Amniotic stem cell (primary cell): ENCODE measurements at places on chromosomes 7 and 10.

DNA sequence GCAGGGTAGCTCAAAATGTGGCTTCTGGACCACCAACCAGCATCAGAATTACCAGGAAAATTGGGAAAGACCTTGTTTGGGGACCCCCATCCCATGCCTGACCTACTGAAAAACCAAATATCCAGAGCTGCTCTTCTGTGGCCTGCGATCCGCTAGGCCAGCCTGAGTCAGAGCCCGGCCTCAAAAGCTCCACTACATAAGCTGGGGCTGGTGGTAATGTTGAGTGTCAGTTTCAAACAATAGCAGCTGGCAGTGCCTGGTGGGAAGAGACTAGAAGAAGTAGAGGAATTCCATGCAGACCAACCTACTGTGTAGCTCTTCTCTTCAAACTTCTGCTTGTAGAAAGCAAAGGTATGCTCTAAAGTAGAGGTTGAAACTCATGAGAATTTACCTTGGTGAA lies 52.0 kb downstream of the KLRG2 start:
- no peak for DNase-seq

- no peak for DNase-seq
These were observed 1.6 kb downstream of the WEE2 start for GRCh38 chr7:141709749-141710148.

GRCh38 chr7:39951226-39952194 lies 1.5 kb downstream of the CDK13 start:
- no peak for DNase-seq

DNA sequence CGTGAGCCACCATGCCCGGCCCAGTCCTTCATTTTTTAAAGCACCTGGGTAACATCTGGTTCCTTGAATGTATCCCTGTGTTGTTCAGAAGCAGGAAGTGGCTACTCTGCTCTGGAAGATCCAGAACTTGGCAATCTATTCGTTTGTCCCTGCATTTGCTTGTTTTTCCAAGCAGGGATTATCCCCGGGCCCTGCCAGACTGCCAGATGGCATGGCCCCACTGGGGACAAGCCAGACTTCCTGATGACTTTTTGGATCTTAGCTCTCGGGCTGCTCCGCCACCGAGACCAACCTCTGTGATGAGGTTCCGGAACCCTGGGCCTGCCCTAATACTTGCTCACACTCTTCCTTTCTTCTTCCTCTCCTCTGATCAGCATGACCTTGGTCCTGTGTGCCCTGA lies 496.7 kb downstream of the TYW1 start:
- no peak for DNase-seq

DNA sequence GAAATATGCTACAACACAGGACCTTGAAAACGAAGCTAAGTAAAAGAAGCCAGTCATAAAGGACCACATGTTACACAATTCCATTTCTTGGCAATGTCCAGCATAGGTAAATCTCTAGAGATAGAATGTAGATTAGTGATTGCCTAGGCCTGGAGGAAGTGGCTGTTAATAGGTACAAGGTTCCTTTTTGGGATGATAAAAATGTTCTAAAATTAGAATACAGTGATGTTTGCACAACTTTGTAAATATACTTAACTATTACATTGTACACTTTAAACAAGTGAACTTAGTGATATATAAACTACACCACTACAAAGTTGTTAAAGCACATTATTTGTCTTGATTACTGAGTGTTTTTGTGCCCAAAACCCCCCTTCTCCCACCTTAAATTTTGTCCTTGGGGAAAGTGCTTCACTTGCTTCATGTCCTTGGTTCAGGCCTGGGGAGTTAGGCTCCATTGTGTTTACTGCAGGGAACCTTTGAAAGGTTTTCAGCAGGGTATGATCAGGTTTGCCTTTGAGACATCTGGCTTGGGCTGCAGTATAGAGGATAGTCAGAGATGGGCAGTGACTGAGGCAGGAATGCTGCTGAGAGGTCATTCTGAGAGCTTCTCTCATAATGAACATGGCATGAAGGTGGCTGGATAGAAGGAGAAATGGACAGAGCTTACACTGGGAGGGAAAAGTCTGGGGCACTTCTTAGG lies 1052.6 kb downstream of the REEP3 start:
- DNase-seq: no peak

- DNase-seq: no peak
These were observed 132.5 kb upstream of the UNC5B start for GRCh38 chr10:71079761-71080380.

DNA sequence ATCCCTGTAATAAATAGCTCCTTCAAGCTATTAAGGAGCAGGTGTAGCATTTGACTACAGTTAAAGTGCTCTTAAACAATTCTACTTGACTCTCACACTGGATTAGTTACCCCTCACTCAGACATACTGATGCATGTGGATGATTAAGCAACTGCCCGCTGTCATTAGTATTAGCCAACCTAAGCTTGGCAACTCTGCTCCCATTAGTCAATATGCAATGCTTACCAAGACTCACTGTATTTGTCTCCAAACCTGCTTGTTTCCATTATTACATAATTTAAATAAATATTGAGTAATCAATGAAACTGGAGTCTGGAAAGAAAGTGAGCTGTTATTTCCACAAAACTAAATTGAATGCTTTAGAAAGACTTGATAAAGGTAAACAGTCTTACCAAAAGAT lies 144.0 kb upstream of the ASAH2 start:
- DNase-seq: no peak

GRCh38 chr7:46652317-46652716 lies 731.2 kb upstream of the IGFBP3 start:
- DNase-seq: no peak
